ENCODE measurements at places on chromosomes 16 and 17.

DNA sequence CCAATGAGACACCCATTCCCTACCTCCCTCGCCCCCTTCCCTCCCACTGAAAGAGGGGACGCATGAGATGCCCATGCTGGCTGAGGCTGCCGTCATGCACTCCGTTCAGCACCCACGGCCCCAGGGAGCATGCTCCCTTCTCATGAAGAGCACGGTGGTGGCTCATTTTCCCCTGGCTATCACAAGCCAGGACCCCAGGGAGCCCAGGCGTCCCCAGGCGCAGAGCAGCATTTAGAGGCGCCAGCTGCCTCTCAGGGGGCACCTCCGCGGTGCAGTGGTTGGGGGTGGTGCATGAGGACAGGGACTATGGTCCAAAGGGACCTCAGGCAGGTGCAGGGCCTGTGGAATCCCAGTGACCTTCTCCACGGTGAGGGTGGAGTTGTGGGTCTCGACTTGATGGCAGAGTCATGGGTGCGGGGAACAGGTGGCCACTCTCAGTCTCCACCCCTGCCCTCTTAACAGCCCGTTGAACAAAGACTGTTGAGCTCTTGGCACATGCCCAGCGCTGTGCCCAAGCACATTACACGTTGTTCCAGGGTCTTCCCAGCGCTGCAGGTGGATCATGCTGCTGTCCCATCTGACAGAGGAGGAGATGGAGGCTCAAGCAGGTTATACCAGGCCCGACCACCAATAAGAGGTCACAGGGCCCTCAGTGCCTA is 13.6 kb downstream of the KIF19 start:
- DNase-seq: no peak

- no peak for DNase-seq
Observed at GRCh38 chr16:3876695-3877094, 3.8 kb downstream of the CREBBP start.

GRCh38 chr16:30381291-30382041 is 895 bp downstream of the SEPTIN1 start:
- DNase-seq: no peak

DNA sequence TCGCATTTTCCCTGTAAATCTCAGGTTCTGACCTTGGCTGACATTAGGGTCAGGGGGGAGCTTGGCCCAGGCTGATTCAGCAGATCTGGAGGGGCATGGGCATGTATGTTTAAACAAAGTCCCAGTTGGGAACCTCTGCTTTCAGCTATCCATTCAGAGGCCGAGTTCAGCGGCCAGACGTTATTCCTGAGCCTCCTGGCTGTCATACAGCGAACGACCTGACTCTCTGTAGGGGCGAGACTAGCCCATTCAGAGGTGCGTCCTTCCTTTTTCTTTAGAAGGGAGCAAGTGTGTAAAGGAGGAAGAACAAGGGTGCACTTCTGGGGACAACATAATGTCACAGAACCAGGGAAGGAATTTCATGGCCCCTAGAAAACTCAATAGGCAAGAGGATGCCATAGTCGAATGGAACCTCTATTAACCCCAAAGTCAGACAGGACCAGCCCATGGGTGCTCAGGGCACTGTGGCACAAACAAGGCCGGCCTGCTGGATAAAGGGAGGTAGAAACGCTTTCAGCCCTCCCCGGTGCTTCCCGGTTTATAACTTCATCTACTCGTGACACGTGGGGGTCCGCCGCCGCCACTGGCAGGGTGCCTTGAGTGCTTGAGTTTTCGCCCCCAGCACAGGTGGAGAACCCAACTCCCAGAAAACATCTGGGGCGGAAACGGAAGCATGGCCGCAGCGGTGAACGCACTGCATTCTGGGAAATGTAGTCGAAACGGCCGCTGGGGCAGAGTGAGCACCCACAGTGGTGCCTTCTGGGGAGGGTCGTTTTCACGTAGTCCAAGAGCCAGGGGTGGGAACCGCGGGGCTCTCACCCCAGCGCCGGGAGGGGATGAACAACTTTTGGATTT is 33.2 kb upstream of the PLCG2 start:
- peak; percentile 75 for DNase-seq

GRCh38 chr17:40023590-40024292 is 8.5 kb downstream of the CSF3 start:
- DNase-seq: no peak

DNA sequence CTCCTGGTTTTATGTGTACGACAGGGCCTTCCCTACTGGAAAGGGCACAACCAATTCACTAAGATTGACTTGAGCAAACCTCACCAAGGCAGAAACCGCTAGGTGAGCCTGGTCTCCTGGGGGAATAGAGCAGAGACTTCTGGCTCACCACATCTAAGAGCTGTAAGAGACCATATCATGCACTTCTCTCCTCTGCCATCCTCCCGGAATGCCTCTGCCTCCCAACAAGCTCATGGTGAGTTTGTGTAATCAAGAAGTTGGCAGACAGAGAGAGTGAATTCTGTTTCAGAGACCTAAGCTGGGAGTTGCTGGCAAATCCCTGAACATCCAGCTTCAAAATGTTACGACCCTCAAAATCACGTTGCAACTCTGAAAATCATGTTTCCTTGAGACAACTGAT is 154.8 kb downstream of the SLC39A11 start:
- no peak for DNase-seq

- no peak for DNase-seq
Observed at GRCh38 chr17:34713687-34714086, 134.3 kb downstream of the TMEM132E start.

DNA sequence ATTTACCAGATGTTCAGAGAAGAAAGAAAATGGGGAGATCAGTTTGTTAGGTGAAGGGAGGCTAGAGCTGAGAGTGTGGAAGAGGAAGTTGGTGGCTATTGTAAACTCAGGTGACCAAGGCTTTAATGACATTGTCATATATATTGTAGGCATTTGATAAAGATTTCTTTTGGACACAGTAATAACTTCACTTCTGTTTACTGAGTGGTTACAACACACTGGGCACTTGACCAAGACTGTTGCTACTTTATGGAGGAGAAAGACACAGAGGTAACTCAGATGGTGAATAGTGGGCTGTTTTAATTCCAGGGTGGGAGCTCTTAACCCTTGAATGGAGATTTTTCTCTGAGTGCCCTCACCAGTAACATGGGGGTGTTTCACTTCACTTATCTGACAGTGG is 46.0 kb downstream of the TNRC6A start:
- DNase-seq: no peak

- peak; percentile 65 for DNase-seq
Observed at GRCh38 chr16:56950881-56951771, 10.6 kb upstream of the CETP start.

- no peak for DNase-seq
Observed at GRCh38 chr17:81545160-81545949, 6.8 kb downstream of the FAAP100 start.

DNA sequence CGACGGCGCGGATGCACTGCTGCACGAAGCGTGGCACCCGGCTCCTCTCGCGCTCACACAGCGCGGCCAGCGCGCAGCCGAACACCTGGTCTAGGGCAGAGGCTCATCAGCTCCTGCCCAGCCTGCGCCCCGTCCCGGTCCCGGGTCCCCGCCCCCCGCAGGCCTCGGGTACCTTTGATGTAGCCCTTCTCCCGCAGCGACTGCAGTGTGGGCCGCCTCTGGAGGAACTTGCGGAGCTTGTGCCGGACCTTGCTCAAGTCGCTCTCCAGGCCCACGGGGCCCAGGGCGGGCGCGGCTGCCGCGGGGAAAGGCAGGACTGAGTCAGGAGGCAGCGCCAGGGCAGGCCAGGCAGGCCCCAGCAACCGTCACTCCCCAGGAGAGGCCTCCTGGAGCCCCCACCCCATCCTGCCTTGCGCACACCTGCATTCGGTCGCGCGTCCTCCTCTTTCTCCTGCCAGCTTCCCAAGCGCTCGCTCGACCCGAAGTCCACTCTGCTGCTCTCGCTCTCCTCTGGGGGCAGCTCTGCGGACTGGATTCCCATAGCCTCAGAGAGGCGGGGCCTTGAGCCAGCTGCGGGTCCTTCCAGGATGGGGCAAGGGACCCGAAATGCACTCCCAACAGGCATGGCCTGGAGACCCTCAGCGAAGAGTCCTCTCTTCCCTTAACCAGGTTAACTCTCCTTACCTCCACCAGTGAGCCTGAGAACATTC is 36.0 kb downstream of the ARHGAP27 start:
- no peak for DNase-seq

DNA sequence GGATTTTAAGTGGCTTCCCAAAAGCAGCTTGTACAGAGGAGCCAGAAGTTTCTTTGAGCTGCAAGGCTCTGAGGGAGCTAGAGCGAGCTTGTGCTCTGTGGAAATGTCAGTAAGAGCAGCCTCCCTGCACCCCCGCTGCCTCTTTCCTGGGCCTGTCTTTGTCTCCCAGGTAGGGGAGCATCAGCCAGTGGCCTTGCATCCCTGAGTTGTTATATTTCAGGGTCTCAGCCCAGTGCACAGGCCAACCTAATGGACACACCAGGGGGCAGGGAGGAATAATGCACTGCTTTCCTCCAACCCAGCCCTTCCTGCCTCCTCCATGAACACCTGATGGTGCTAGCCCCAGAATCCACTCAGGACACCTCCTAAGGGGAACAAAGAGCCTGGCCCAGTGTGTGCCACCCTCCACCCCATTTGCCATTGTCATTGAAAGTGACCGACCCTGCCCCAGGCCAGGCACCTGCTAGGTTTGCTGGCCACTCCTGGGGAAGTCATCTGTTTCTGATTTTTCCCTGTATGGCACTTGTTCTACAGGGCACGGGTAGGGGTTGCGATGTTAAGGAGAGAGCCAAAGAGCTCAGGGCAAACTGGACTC is 6.3 kb downstream of the TPPP3 start:
- DNase-seq: no peak

DNA sequence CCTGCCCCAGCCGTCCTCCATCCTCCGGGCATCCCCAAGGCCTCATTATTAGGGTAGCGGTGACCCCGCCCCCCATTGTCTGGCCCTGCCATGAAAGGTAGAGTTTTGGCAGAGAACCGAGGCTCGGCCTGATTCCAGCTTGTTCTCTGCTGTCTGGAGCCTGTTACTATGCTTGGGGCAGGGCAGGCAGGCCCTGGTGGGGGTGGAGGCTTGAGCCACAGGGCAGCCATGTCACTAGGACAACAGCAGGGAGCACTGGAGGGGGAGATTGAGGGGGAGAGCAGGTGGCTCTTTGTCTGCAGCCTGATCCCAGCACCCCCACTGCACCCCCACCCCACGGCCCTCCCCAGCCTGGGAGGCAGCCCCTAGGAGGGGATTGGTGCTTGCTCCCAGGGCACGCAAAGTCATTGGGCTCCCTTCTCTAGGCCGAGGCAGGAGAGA is 15.4 kb downstream of the RHBDL3 start:
- DNase-seq: peak; percentile 53

DNA sequence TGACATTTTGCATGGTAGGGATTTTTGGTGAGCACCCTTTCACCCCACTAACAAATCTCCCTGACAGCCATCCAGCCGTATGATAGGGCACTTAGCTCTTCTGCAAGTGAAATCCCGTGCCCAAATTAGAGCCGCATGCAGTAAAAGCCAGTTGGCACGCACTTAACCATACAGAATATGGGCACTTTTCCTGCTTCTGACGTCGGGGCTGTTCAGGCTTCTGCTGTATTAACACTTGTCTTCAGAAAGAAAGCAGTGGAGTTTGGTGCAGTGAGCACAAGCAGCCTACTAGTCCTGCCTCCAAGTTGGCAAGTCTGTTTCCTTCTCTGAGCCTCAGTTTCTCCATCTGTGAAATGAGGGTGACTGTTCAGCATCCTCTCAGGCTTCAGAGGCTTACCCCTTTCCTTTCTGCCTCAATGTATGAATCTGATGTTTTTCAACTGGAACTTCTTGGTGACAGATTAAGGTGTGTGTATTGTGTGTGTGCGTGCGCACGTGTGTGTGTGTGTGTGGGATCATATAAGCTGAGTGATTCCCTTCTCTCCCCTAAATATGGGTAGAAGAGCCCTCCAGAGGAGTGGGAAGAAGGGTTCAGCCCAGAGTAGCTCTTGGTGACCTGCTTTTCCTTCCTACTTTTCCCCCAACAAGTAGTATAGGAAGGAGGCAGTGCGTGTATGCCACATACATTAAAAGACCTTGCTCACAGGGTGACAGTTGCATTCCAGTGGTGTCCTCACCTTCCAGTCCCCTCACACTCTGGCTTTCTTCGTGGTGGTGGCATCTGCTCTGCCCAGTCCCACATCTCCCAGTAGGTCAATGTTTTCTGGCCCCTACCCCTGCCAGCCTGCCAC is 19.0 kb downstream of the IGF2BP1 start:
- no peak for DNase-seq

GRCh38 chr17:73798111-73798748 is 154.0 kb upstream of the SDK2 start:
- no peak for DNase-seq

- DNase-seq: no peak
Observed at GRCh38 chr17:77106874-77107358, 33.9 kb upstream of the SEC14L1 start.

DNA sequence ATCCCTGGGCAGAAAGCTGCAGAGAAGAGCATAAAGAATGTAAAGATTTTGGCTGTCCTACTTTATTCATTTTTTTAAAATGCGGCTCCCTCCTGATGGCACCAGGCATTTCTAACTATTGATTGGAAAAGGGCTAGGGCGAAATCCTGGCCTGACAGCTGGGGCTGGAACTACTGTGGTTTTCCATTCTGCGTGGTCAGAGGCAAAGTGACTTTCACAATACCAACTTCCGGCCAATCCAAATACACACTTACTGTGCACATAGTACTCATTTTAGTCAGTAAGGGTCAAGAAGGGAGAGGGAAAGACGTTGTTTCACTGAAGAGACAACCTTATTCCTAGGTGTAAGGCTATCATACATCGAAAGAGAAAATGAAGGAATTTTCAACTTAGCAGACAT is 113.8 kb upstream of the PMFBP1 start:
- no peak for DNase-seq

- DNase-seq: peak; percentile 62
Observed at GRCh38 chr17:80970044-80970761, 21.4 kb upstream of the CHMP6 start.

DNA sequence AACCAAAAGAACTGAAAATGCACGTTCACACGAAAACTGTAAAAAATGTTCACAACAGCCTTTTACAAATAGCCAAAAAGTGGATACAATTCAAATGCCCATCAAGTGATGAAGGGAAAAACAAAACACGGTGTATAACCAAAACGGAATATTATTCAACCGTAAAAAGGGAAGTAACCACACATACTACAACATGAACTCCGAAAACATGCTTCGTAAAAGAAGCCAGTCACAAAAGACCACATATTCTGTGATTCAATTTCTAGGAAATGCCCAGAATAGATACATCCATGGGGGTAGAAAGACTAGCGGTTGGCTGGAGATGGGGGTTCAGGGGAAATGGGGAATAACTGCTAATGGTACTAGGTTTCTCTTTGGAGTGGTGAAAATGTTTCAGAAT is 81.5 kb upstream of the TRAP1 start:
- DNase-seq: no peak

GRCh38 chr16:72198021-72198711 is 26.2 kb upstream of the PMFBP1 start:
- DNase-seq: peak; percentile 24

DNA sequence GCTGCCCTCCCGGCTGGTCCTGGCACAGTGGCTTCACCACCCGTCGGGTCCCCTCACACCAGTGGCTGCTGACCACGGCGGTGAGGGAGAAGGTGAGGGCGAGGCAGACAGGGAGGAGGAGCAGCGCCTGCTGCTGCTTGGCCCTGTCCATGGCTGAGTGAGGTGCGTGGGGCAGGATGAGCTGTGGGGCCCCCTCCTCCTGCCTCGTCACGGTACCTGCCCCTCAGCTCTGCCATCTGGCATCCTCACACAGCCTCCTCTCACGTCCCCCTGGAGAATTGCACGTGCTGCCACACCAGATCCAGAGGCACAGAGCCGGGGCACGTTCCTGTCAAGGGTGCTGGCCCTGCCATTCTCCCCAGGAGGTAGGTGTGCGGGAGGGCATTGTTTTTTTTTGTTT is at the start of gene GSG1L2:
GSG1L2 (minus strand) TSS at position 159 of the 400 bp plus-strand sequence; CDS start at position 151, 8 bp downstream.
- DNase-seq: no peak

- DNase-seq: no peak
Observed at GRCh38 chr17:49762151-49762941, 1.6 kb downstream of the FAM117A start.

All from glutamatergic neuron (in vitro differentiated cells).